ENCODE measurements at places on chromosomes 2 and 18. TPM values are rescaled to one million over a fixed set of nuclear protein-coding genes. Genes with fewer than 3 reads are reported as not detected.
A peak's percentile ranks its signal among the peaks of the same experiment; 100 is the strongest.

GRCh38 chr2:227214622-227215041 lies 50.2 kb downstream of the COL4A3 start:
- no peak for DNase-seq

- DNase-seq = no peak
Measured at GRCh38 chr2:230869914-230870543, 5.3 kb downstream of the ITM2C start.

- no peak for DNase-seq
Measured at GRCh38 chr2:107810734-107811133, 16.0 kb upstream of the RGPD4 start.

GRCh38 chr2:205193836-205194228 lies 488.5 kb upstream of the NRP2 start:
- no peak for DNase-seq

DNA sequence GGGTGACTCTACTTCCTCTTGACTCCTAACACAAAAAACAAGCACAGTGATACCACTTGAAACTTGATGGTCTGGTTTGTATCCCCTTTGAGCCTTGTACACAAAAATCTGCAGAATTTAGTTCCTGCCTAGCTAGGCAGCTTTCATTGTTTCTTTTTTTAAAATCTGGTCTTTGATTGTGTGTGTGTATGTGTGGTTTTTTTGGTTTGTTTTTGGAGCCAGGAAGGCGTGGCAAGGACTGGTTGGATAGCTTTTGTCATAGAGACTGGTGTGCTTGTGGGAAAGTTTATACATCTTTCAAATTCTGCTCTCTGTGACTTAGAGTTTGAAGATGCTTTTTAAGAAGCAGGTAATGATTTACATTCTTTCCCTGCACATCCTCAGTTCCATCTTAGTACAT lies 127.4 kb downstream of the TANC1 start:
- no peak for DNase-seq

DNA sequence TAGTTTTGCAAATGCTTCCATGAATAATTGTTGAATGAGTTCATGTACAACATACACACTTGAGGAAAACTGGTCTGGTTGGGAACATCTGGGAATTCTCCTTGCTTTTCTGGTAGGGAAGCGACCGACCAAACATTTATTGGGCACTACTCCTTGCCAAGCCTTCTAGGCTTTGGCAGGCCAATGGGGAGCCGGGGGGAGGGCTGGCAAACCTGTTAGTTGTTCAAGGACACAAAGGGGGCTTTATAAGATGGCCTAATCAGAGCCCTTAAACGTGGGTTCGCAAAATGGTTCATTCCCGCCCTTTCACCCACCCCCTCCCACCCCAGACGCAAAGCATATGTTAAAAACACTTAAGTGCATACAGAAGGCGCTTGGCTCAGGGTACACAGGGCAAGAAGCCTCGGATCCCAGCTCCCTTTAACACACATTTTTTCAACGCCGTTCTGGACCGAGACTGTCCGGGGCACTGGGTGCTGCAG lies 844 bp upstream of the VSNL1 start:
- DNase-seq = peak; percentile 73

GRCh38 chr2:43323857-43324256 lies 97.5 kb upstream of the ZFP36L2 start:
- DNase-seq = no peak

DNA sequence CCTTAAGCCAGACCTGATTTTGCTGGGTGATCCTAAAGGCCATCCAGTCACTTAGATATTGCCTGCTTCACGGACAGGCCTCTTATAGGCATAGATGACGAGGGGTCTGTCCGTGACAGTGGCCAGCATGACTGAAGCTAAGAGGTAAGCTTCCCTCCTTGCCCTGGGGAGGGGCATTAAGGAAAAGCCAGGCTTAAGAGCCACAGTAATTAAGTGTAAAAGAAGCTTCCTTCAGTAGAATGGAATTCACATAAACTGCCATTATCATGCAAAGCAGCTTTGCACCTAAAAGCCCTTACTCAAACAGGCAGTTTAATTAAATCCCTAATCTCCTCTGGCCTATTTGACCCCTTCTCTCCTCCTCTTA lies 99.4 kb upstream of the PKDCC start:
- no peak for DNase-seq

DNA sequence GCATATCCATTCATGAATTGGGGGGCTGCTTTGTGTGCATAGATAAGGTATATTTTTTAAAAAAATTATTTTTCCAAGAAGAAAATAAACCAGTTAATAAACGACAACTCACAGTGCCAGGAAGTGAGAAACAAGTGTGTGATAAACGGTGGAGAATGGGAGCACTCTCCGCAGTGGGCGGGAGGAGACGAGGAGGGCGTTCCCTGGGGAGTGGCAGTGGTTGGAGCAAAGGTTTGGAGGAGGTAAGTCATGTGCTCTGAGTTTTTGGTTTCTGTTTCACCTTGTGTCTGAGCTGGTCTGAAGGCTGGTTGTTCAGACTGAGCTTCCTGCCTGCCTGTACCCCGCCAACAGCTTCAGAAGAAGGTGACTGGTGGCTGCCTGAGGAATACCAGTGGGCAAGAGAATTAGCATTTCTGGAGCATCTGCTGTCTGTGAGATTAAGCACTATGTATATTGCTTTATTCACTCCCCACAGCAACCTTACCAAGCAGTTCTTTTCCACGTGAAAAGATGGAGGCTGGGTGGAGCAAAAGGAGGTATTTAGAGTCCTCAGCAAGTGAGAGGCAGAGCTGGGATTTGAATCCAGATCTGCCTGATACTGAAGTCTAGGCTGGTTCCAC lies 27.0 kb upstream of the CASP8 start:
- peak; percentile 14 for DNase-seq

DNA sequence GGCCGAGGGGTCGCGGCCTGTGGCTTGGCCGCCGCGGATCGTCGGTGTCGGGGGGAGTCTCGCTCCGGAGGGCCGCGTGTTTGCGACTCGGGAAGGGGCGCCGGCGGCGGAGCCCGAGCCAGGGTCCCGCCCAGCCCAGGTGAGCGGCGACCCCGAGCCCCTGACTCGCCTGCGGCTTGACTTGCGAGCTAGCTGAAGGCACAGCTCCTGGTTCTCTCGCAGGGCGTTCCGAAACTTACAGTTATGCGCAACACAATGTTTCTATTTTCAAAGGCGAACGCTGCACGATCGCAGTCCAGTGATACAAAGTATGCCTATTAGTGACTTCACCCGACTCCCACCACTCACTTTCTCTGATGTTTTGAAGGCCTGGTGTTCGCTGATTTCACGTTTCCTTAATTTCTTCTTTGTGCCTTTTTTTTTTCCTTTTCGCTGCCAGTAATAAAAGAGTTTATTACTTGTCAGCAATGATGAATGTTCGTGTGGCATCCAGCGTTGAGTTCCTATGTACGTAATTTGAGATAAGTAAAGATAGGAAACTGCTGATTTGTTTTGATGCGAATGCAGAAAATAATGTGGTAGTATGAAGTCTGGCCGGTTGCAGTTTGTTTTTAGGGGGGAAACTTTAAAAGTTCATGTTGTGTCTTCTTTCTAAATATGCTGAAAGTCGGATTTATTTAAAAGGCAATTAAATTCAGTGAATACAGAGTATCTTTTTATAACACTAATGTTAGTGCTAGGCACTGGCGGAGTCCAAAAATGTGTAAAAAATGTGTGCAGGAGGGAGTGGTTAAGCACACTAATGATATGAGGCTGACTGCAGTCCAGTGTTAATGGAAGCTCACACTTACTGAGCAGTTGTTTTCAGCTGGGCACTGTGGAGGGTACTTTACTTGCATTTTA lies 706 bp downstream of the UBXN2A start:
- peak; percentile 63 for DNase-seq

- DNase-seq = peak; percentile 19
Measured at GRCh38 chr18:76656925-76657827, 162.1 kb upstream of the ZNF516 start.

DNA sequence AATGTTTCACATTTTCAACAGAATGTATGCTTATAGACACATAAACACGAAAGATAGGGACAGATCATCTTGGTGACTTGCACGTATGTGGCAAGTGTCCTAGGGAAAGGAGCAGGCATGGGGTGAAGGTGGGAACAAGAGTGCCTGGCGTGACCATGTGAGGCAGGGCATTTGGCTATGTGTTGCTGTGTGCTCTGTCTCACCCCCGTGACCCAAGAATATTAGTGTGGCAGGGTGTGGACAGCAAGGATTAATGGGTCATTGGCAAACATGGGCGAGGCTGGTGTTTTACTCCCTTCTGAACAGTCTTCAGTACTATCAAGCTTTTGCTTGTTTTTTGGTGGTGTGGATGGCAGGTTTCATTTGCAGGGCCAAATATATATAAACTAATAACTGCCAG lies 1.3 kb upstream of the VWA3B start:
- DNase-seq = no peak

GRCh38 chr2:232781765-232782164 lies 5.4 kb upstream of the KCNJ13 start:
- no peak for DNase-seq

- DNase-seq = peak; percentile 91
Measured at GRCh38 chr2:70116936-70117552, 29.8 kb downstream of the PCBP1 start.

GRCh38 chr18:7577706-7578105 lies 10.6 kb downstream of the PTPRM start:
- DNase-seq = peak; percentile 34

DNA sequence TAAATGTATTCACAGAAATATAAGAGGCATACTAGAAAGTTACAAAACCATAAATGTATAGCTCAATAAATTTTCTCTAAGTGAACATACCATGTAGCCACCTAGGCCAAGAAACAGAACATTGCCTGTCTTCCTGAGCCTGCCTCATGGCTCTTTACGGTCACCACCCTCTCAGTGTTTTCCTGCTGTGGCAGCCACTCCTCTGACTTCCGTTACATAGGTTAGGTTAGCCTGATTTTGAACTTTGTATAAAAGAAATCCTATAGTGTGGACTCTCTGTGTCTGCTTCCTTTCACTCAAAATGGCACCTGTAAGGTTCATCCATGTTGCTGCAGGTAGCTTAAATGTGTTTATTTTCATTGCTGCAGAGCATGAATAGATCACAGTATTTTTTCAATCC lies 11.6 kb upstream of the ST3GAL5 start:
- no peak for DNase-seq

DNA sequence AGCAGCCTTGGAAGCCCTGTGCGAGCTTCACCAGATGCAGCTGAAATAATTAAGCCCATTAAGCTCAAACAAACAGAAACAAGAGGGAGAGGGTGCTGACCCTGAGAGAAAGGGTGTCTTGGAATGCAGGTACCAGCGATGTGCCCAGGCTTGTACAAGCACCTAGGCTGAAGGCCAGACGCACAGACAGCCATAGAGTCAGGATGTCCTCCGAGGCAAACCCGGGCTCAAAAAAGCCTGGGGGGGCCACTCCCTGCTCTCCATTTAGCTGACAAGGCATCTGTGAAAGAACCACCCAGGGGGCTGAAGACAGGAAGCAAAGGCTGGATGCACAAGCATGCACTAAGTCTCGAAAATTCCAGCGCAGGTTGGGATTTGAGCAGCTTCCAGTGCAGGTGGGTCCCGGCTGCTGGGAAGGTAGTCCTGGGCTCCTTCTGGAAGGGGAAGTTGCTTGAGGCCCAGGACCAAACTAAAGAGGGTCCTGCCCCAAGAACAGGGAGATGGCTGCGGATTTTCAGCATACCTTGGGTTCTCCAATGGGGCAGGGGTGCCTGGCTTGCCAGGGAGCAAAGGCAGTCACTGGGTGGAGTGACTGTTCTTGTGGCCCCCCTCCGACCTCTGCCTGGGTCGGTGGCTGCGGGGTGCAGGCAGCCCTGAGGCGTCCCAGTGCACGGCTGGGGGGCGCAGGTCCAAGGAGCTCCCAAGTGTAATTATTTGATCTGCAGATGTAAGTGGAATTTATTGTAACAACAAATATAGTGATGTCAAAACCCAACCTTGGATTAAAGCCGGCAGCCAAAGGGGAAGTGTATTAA lies 5.9 kb downstream of the GBX2 start:
- DNase-seq = no peak

DNA sequence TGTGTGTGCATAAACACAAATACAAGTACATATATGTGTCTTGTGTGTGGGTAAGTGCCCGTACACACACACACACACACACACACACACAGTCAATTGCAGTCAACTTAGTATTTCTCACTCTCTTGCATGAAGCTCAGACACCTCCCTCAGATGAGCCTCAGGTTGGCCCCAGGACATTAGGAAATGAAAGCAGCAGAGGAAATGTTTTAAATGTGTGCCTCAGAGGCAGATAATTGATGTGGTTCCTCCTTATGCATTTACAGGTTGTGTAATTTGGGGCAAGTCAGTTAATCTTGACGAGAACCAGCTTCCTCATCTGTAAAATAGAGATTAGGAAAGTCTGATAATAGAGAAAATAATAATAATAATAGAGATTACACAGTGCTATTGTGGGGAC lies 814.0 kb upstream of the ID2 start:
- no peak for DNase-seq

DNA sequence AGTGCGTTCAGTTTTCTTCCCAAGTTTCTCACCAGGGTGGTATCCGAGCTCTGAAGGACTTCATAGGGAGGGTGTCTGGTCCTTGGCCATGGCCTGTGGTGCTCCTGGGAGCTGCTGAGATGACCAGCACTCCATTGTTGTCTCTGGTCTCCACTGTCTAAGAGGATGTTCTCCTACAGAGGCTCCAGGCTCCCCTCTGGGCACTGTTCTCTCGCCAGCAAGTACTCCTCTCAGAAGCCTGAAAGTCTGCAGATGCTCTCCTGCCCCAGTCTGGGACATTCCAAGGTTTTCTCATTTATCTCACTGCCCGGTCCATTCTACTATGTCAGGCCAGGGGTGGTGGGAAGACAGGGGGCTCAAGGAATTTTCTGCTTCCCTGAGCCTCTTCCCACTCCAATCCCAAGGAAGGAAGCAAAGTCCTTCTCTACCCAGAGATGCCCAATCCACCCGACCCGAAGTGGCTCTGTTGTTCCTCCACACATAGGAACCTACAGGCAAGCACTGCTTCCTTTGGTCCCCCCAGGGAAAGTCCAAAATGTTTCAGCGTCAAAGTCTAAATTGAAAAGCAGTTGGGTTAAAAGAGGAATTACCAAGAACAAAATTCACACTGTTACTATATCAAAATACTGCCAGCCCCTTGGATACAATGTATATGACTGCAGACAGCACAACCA lies 110.5 kb downstream of the GYPC start:
- DNase-seq = no peak

DNA sequence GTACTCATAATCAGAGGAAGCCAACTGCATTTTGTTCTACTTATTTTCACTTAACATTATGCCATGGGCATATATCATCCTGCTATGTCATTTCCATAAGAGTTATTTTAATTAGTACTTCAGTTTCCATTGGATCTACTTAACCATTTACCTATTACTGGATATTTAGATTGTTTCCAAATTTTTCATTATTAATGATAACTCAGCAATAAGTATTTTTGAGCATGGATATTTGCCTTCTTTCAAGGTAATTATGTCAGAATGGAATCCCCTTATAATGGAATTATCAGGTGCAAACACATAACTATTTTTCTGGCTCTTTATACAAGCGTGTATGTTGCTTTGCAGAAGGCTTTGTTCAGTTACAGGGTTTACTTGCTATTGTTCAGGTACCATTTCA lies 126.6 kb downstream of the RDH14 start:
- no peak for DNase-seq

CABYR gene
- total RNA-seq = 0.41 TPM

SLC9A4 gene
- 0.10 TPM for total RNA-seq

RNU2-63P gene
- not detected for total RNA-seq

LRP1B gene
- total RNA-seq = 4.6 TPM

ALPI gene
- not detected for total RNA-seq

CLIP4 gene
- 74.8 TPM for total RNA-seq

PLA2R1 gene
- 13.0 TPM for total RNA-seq

XDH gene
- total RNA-seq = 0.21 TPM

Measured in tongue (tissue), 3 donors.